ENCODE measurements at places on chromosomes 16 and 17. TPM values are rescaled to one million over a fixed set of nuclear protein-coding genes. Genes with fewer than 3 reads are reported as not detected.

DNA sequence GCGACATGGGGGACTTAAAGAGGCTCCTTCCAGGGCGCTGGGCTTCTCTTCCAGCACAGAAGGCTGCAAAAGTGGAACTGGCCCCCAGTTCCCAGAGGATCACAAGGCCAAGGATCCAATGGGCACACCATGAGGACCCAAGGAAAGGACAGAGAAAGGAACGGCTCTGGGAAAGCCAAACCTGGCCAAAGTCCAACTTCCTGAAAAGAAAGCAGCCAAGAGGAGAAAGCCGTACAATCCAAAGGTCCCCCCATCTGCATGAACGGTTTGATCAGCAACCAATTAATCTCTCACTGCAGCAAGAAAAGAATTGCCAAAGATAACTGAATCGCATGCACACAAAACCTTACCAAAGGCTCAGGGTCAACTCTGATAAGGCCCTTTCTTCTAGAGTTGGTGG lies 19.8 kb upstream of the ICAM2 start:
- no peak overlapping the region for H3K4me3 ChIP-seq
- H3K36me3 ChIP-seq: peaks cover 17% of the 10 kb centered on the region
- no peaks in the 10 kb centered on the region for H3K4me1 ChIP-seq
- DNase-seq: no peak
- no peak overlapping the region for H3K27ac ChIP-seq

DNA sequence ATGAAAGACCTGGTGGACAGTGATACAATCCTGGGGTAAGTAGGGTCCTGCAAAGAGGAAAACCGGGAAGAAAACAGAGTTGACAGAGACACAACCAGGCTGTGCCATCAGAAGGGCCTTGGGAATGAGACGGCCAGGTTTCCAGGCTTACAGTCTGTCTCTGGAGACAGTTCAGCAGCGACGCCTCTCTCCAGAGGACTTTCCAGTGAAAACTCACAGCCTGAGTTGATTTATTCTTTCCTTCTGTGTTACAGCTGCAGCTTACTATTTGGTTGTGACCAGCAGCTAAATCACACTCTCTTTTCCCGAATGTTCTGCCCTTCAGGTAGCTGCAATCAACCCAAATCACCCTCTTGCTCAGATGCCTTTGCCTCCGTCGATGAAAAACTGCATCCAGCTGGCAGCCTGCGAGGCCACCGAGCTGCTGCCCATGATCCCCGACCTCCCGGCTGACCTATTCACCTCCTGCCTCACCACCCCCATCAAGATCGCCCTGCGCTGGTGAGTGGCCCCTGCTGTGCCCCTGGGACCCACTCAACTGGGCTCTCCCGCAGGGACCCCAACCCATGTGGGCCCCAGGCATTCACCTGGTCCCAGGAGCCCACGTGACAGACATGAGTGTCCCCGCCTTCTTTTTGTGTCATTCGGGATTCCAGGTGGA lies 209.2 kb downstream of the RPTOR start:
- H3K4me3 ChIP-seq: no peak overlapping the region
- no peaks in the 10 kb centered on the region for H3K27me3 ChIP-seq
- H3K4me1 ChIP-seq: peaks cover 15% of the 10 kb centered on the region
- H3K27ac ChIP-seq: no peak overlapping the region

GRCh38 chr16:11283820-11284248 lies 2.7 kb upstream of the PRM1 start:
- H3K27me3 ChIP-seq: no peaks in the 10 kb centered on the region
- H3K36me3 ChIP-seq: no peaks in the 10 kb centered on the region
- H3K4me3 ChIP-seq: no peak overlapping the region
- H3K4me1 ChIP-seq: peaks cover 46% of the 10 kb centered on the region
- H3K27ac ChIP-seq: no peak overlapping the region

DNA sequence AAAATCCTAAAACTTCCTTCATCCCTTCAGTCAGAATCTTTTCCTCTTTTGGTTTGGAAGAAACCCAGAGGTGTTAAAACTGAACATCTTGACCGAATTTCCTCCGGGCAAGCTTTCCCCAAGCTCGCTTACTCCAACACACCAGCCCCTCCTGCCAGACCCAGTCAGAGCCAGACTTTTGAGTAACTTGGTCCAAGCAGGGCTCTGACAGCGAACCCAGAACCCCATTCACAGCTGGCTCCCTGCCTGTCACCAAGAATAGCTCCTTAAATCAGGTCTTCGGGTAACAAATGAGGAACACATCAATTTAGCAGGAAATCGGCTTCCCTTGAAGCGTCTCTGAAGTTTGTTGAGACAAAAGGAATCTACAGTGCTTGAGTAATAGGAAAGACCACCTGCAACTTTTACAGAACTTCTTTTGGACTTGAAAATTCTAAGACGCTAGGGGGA lies 27.3 kb downstream of the GAS7 start:
- no peaks in the 10 kb centered on the region for H3K27me3 ChIP-seq
- no peaks in the 10 kb centered on the region for H3K36me3 ChIP-seq
- peaks cover 33% of the 10 kb centered on the region for H3K4me1 ChIP-seq
- DNase-seq: no peak

DNA sequence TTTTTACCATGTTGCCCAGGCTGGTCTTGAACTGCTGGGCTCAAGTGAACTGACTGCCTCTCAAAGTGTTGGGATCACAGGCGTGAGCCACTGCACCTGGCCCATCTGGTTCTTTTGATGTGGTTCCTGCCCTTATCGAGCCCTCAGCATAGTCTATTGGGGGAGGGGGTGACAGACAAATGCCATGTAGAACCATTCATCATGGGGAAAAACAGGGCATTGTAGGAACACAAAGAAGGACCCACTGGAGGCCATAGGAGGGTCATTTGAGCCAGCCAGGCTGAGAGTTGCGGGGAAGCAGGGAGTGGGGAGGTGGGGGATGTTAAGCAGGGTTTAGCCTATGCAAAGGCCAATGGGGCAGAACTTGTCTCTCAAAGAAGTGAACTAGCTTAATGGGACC lies 11.9 kb downstream of the SEC14L5 start:
- peaks cover 17% of the 10 kb centered on the region for H3K27me3 ChIP-seq
- no peaks in the 10 kb centered on the region for H3K4me1 ChIP-seq
- no peak overlapping the region for H3K27ac ChIP-seq
- no peak for DNase-seq
- H3K36me3 ChIP-seq: no peaks in the 10 kb centered on the region
- no peak overlapping the region for H3K4me3 ChIP-seq

GRCh38 chr17:76173474-76173873 lies 32.4 kb upstream of the FOXJ1 start:
- no peak overlapping the region for H3K27ac ChIP-seq
- no peak overlapping the region for H3K4me3 ChIP-seq
- H3K36me3 ChIP-seq: no peaks in the 10 kb centered on the region

DNA sequence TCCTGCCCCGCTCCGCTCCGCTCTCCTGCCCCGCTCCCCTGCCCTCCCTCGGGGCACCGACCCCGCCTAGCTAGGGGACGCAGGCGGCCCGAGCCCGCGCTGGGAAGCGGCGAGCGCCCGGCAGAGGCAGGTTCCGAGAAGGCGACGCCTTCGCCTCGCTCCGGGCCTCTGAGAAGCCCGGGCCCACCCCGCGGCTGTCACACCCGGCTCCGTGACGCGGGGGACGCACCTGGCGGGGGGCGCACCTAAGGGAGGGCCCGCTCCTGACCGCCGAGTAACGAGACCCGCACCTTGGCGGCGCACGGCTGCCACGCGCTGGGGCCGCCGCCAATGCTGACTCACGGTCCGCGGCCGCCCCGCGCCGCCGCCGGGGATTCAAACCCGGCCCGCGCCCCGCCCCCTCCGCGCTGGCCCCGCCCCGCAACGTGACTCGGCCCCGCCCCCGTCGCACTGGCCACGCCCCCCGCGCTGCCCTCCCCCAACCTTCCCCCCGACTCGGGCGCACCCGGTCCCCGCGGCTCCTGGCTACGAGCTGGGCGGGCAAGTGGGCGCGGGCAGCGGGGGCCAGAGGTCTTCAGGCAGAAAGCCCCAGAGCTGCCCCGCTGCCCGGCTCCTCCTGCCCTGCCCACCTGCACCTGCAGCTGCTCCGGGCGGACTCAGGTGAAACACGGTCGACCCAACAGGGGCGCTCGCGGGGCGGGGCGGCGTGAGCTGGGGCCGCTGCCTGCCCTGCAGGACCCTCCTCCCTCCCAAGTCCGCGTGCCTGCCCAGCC lies 27.8 kb downstream of the GNPTG start:
- peak overlapping the region; percentile 72 for H3K4me3 ChIP-seq
- peak; percentile 68 for DNase-seq
- H3K36me3 ChIP-seq: peaks cover 40% of the 10 kb centered on the region
- peak overlapping the region; percentile 53 for H3K27ac ChIP-seq

- H3K27me3 ChIP-seq: no peaks in the 10 kb centered on the region
- no peak overlapping the region for H3K27ac ChIP-seq
- no peaks in the 10 kb centered on the region for H3K36me3 ChIP-seq
Observed at GRCh38 chr17:57091186-57091618, 6.2 kb downstream of the AKAP1 start.

- H3K4me3 ChIP-seq: no peak overlapping the region
- no peak for DNase-seq
- peaks cover 66% of the 10 kb centered on the region for H3K36me3 ChIP-seq
- H3K27ac ChIP-seq: no peak overlapping the region
Observed at GRCh38 chr16:4433228-4433627, 7.6 kb downstream of the DNAJA3 start.

DNA sequence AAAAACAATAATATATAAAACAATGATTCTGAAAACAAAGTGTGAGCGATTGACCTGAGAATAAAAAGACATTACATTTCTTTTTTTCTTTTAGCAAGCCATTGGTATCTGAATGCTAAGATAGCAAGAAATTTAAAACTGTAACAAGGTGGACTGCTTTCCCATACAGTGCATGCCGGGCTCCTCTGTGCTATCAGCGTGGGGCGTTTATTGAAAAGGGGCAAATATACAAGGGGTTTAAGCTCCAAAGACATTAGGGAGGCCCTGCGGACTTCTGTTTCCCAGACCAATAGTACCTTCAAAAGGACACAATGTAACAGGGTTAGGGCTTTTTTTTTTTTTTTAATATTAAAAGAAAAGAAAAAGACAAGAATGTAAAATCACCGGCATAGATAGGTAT lies 261.3 kb downstream of the ZFHX3 start:
- no peak for DNase-seq
- H3K36me3 ChIP-seq: peaks cover 3% of the 10 kb centered on the region
- H3K27me3 ChIP-seq: peaks cover 5% of the 10 kb centered on the region
- peaks cover 15% of the 10 kb centered on the region for H3K4me1 ChIP-seq
- H3K27ac ChIP-seq: no peak overlapping the region

DNA sequence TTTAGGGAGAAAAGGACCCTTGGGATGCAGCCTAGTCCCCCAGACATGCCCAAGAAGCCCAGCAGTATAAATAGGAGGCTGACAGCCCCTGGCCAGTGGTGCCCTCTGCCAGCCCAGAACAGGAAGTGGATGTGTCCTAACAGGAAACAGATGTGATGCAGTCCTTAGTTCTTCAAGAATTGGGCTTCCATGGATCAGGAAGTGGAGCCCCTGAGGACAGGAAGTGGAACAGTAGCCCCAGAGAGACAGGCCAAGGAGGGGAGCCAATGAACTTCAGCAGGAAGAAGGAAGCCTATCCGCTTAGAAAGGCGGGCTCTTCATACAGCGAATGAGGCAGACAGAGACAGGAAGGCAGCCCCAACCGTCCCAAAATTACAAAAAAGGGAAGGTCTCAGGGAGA lies 7.2 kb downstream of the CTF1 start:
- no peak for DNase-seq
- no peaks in the 10 kb centered on the region for H3K27me3 ChIP-seq
- peaks cover 26% of the 10 kb centered on the region for H3K4me1 ChIP-seq
- H3K27ac ChIP-seq: peak overlapping the region; percentile 67
- peak overlapping the region; percentile 1 for H3K4me3 ChIP-seq

DNA sequence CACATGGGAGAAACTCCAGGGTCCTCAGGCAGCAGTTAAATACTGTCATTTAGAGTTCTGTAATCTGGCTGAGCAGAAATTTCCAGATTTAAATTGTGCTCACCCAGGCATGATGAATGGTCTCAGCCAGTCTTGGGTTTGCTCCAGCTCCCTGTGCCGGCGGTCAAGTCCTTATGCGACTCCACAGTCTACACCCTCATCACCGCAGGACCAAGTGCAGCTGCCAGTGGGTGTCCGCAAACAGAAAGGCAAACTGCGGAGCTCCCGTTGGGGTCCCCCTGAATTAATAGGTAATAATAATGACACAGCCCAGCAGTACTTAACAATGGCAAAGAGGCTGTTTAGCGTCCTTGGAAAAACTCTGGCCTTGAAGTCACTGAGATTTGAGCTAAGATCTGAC lies 3.9 kb upstream of the CACNG4 start:
- no peak overlapping the region for H3K4me3 ChIP-seq
- H3K27me3 ChIP-seq: peaks cover 35% of the 10 kb centered on the region
- no peak overlapping the region for H3K27ac ChIP-seq

GRCh38 chr17:61235001-61235826 lies 164.4 kb upstream of the TBX2 start:
- no peaks in the 10 kb centered on the region for H3K4me1 ChIP-seq
- DNase-seq: no peak
- H3K4me3 ChIP-seq: no peak overlapping the region
- no peak overlapping the region for H3K27ac ChIP-seq
- H3K36me3 ChIP-seq: peaks cover 2% of the 10 kb centered on the region
- H3K27me3 ChIP-seq: no peaks in the 10 kb centered on the region

DNA sequence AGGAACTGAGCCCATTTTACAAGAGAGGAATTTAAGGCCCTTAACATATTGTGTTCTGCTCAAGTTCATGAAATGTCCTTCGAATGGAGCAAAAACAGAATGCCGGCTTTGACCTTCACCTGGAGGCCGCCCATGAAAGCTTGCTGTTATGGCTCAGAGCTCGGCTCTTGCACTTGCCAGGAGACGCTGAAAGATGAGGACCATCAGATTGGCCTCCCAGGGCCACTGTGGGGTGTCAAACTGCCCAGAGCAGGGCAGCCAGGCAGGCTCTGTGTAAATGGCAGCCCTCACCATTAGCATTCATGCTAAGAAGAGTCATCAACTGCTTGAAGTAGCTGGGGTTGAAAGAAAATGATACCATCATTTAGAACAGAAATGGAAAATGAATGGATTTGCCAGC lies 39.3 kb downstream of the IL21R start:
- H3K4me3 ChIP-seq: no peak overlapping the region
- peaks cover 21% of the 10 kb centered on the region for H3K4me1 ChIP-seq
- peaks cover 98% of the 10 kb centered on the region for H3K36me3 ChIP-seq
- peak; percentile 9 for DNase-seq

DNA sequence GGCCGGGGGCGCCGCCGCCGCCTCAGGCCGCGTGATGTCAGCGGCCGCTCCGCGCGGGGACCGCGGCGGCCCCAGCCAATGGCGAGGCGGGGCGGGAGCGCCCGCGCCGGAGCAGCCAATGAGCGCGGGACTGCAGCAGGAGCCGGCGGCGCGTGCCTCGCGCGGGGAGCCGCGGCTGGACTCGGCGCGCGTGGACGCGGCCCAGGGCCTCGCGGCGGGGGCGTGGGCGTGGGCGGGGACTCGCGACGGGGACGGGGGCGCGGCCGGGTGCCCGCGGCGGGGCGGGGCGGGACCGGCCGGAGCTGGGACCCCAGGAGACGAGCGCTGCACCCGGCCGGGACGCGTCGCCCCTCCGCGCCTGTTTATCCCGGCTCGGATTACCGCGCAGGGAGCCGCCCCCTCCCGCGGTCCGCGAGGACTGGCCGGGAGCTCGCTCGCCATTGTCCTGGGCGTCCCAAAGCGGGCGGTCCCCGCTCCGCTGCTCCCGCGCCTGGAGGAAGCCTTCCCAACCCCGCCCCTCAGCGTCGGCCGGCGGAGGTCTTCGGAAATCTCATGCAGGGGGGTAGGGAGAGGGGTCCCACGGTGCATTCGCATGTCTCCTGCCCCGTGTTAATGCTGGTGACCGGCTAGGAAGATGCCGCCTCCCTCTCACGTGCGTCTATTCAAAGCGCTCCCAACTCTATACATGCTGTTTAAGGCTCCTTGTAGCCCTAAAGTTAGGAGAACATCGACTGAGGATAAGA lies at the start of gene RNF157:
Gene RNF157 (minus strand): TSS at position 33 of the 743 bp plus-strand sequence. CDS start 253 bp downstream, outside the sequence.
- H3K27me3 ChIP-seq: peaks cover 33% of the 10 kb centered on the region
- H3K36me3 ChIP-seq: no peaks in the 10 kb centered on the region
- peak within 1 kb of the TSS; percentile 87 for H3K4me3 ChIP-seq
- peaks cover 12% of the 10 kb centered on the region for H3K4me1 ChIP-seq

Gene DPEP3
- 0.29 TPM for total RNA-seq

Gene AOC2
- 2.0 TPM for total RNA-seq
